ENCODE measurements at places on chromosomes 4 and X.

GRCh38 chr4:81913427-81913879, 441.7 kb upstream of the RASGEF1B start:
- peak; percentile 28 for DNase-seq

- DNase-seq: no peak
Measured at GRCh38 chr4:45063696-45064095, 337.3 kb upstream of the GNPDA2 start.

DNA sequence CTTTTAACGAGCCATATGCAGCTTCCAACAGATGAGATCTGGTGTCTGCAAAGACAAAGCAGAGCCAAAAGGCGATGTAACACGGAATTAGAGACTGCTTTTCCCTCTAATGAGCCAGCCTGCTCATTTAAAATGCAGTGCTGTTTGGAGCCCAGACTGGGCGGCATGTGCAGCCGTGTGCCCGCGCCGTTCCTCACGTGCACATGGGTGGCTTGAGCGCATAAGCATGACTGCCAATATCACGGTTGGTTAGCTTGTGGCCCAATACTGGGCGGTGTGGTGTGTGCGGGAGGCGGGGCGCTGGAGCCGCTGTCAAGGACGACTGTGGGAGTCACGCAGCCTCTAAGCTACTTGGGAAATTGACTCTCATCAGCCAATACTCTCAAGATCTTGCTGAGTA, 87.0 kb upstream of the SCOC start:
- DNase-seq: no peak

DNA sequence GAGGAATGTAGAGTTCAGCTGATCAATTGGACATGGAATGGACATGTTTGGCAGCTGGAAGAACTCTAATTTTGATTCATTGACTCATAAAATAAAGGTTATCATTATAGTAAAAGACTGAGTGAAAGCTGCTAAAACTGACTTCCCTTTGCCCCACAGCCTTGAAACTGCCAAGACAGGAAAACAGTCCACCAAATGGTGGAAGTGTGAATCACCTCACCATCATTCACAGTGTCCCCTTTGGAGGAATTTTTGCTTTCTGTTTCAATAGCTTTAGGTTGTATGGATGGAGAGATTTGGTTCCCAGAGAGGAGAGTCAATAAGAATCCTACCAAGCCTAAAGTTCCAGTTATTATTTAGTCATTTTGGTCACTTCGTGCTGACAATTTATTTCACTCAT, 20.8 kb upstream of the FREM3 start:
- DNase-seq: no peak

- no peak for DNase-seq
Measured at GRCh38 chr4:155077452-155078229, 130.8 kb upstream of the NPY2R start.

DNA sequence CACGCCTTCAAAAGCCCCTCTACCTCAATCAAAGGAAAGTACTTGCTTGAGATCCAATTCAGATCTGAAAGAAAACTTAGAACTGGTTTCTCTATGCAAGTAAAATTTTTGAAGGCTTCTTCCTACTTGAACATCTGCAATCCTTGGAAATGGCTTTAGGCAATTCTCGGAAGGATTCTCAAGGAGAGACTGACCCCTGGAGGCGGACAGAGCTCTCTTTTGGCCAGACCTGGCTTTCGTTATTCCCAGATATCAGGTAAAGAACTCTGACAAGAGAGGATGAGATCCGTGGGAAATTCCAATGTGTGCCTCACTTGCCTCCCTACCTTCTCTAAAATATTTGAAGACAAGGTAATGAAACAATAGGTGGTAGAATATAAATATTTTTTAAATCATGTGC, 670.3 kb upstream of the FAM241A start:
- DNase-seq: no peak

DNA sequence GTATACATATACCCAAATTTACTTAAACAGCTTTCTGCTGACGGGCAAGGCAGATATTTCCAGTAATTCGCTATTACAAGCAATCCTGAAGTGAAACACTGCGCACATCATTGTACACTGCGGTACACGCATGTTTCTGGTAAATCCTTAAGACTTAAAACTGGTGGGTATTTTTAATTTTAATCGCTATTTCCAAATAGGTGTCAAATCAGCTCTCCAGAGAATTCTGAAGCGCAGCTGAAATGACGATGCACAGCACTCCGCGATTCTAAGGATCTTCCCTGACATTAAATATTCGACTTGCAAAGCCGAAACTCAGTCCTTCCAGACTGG, 361 bp downstream of the TMEM128 start:
- no peak for DNase-seq

DNA sequence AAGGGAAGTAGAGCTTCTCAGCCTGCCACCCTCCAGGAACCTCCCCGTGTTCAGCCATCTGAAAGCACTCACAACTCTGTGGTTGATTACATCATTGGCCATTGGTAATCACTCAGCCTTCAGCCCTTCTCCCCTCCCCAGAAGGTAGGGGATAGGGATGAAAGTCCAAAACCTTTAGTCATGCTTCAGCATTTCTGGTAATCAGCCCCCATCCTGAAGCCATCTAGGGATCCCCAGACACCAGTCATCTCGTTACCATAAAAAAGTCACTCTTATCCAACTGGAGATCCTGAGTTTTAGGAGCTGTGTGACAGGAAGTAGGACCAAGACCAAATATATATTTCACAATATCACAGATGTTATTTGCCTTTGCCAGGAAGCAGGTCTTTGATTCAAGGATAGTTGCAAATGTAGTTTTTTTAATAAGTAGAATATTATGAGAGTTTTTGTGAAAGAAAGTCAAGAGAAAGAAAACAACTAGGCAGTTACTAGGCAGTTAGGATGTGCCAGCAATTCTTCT, 364.6 kb upstream of the NOCT start:
- DNase-seq: no peak

DNA sequence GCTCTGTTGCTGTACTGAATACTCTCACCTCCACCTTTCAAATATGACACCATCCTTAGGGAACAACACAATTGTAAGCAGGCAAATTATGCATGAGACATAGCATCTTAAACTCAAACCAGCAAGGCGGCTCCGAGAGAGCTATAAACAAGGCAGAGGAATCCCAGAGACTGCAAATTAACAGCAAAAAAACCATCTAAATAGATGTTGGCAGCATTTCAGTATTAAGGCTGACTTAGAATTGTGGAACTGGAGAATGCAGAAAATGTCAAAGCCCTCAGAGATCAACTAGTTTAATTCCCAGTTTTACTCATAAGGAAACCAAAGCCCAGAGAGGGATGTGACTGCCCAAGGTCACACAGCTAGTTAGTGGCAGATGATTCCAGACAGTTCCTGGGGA, 37.2 kb upstream of the SPANXC start:
- no peak for DNase-seq

DNA sequence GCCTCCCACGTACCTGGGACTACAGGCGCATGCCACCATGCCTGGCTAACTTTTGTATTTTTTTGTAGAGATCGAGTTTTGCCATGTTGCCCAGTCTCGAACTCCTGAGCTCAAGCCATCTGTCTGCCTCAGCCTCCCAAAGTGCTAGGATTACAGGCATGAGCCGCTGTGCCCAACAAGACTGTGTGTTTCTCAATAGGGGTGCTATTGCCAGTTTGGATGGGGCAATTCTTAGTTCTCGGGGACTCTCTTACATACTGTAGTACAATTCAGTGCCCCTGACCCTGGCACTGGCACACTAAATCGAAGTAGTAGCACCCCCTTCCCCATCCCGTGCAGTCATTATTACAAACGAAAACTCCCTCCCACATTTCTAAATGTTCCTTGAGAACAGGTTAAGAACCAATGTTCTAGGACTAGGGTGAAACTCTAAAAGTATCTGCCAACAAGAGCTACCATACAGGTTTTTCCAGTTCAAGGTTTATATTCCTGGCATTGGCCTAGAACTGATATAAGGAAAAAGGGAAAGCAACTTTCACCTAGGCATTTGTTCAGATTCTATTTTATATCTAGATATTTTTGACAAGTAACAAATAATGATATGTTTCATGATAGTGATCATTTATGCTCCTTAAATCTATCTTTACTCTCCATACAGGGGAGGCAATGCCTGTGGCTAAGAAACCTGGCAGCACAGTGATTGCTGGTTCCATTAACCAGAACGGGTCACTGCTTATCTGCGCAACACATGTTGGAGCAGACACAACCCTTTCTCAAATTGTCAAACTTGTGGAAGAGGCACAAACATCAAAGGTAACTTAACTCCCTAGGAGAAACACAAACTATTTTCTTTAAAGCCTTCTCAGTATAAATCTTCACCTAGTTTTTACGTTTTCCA, 50.4 kb upstream of the PGAM4 start:
- no peak for DNase-seq

GRCh38 chr4:140652601-140653000, 83.8 kb upstream of the UCP1 start:
- DNase-seq: no peak

- no peak for DNase-seq
Measured at GRCh38 chr4:148353571-148353970, 88.6 kb downstream of the NR3C2 start.

DNA sequence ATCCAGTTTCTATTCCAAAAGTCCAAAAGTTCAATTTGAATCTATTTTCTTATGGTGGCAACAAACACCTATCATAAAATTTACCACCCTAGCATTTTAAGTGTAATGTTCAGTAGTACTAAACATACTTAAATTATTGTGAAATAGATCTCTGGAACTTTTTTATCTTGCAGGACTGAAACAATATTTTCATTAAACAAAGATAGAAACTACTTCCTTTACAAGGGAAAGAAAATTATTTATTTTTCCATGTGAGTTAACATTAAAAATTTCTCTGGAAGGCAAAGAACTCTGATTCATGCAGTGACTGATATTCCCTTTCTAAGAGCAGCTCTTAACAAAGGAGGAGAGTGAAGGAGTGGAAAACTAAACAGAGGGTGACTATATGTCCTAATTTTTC, 40.2 kb downstream of the ADH7 start:
- DNase-seq: no peak

DNA sequence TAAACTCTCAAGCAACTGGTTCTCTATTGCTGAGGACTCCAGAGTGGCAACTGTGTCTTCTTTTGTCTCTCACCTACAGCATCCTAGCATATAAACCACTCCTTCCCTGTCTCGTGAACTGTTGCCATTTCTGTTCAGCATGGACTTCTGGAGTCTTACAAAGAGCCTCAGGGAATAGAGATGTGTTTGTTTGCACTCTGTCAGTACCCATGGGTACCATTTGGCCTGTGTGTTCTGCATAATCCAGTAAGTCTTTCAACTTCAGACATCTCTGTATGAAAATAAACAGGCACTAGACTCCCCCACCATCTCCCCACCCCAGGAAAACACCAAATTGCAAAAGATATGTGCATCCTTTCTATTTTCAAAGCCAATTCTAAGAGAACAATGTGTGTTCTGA, 1351.6 kb upstream of the PABPC4L start:
- DNase-seq: no peak

DNA sequence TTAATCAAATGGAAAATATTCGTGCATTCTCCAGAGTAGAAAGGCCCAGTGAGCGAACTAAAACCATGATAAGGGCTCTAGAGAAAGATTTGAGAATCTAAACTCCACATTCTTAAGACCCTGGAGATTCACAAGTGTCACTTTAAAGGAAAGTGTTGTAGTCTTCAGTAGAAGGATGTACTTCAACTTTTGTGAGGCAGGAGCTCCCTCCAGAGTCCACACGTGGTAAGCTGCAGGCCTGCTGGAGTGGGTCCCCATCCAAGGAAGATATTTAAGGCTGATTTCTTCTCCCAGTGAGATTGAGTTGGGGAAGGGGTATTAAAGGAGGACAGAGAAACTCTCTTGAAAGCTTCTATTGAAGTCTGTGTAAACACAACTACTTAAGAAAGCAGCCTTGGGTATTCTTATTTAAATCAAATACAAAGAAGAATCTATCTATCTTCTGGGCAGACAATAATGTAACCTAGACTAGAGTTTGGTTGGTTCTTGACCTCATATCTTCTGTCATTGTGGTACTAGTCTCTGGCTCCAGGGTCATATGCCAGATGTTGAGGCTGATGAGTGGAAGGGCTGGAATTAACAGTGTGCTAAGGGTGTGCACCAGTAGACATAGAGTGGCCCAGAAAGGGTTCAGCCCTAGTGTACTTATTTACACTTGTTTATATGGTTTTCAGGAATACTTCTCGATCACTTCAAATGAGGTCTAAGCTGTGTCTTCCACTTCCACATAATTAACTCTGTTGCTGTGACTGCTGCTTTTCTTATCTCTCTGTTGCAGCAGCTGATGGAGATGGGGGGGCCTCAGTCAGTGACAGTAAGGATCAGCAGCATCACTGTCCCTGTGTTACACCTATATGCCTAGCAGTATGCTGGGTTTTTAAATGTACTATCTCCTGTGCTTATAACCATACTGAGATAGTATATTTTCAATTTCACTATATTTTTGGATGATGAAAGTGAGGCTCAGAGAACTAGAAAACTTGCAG, 76.1 kb downstream of the HMGB2 start:
- peak; percentile 45 for DNase-seq

GRCh38 chrX:154444755-154445246, 860 bp downstream of the FAM50A start:
- no peak for DNase-seq

GRCh38 chrX:8731559-8732395, at the start of gene ANOS1:
Gene ANOS1 (minus strand): TSS chrX:8732137. CDS start chrX:8732036, 101 bp downstream.
- DNase-seq: no peak

DNA sequence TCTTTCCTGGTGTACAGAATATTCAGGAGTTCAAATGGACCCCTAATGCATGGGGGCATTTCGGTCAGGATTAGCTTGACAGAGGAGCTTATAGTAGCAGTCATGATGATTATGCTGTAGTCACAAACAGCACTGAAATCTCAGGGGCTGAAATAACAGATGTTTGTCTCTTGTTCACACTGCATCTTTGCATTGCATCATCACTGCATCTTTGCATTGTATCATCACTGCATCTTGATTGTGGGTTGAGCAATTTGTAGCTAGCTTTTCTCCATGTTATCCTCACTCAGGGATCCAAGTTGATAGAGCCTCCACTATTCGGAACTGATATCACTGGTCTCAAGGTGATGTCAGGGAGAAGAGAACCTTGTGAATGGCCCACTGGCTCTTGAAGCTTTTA, 160.9 kb downstream of the GATB start:
- no peak for DNase-seq

DNA sequence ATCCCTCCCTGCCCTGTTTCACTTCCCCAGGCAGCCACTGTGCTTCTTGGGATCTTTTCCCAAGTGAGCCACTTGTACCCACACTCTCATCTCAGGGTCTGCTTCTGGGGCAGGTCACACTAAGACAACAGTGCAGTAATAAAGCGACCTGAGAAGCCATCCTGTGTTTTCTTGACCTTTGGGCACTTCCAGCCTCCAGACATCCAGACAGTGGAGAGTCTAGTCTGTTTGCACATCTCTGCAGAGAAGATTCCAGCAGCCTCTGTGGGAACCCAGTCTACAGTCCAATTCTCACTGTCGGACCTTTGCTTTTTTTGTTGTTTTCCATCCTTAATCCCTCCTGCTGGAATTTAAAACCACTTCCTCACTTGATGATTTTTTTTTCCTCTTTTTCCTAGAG, 50.3 kb upstream of the ATP6AP2 start:
- no peak for DNase-seq

DNA sequence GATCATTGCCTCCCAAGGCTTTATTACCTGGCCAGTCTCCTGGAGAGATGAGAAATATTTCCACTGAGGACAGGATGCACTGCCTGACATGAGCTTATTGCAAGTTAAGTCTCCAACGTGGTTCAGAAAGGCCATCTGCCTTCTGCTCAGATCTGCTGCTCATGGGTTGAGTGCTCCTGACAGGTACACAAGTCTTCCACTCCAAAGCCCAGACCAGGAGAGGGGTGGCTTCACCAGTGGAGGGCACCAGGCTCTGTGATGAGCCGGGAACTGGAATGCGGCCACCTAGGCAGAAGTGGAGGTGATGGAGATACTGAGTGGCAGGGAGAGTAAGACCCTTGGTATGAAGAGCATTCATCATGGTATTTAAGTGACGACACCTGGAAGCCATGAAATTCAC, 79.5 kb upstream of the IRF2 start:
- no peak for DNase-seq

All from activated CD4-positive, alpha-beta T cell treated with anti-CD3 and anti-CD28 coated beads, Interleukin-2, amount 50 U/mL, for 4 hours (primary cell).